ENCODE measurements at places on chromosomes 16 and 17. TPM values are rescaled to one million over a fixed set of nuclear protein-coding genes. Genes with fewer than 3 reads are reported as not detected.

GRCh38 chr17:50328363-50329325 is 17.3 kb upstream of the XYLT2 start:
- no peak for DNase-seq

- no peak for DNase-seq
Observed at GRCh38 chr16:17773698-17774101, 302.9 kb upstream of the XYLT1 start.

- DNase-seq = no peak
Observed at GRCh38 chr16:81094771-81095251, 1.4 kb downstream of the GCSH start.

- DNase-seq = no peak
Observed at GRCh38 chr16:53686710-53687109, 16.9 kb downstream of the RPGRIP1L start.

GRCh38 chr16:66263973-66264310 is 102.5 kb upstream of the CDH5 start:
- DNase-seq = no peak

- DNase-seq = no peak
Observed at GRCh38 chr16:14018851-14019250, 52.3 kb upstream of the MRTFB start.

GRCh38 chr17:69434164-69434579 is 19.7 kb downstream of the MAP2K6 start:
- no peak for DNase-seq

DNA sequence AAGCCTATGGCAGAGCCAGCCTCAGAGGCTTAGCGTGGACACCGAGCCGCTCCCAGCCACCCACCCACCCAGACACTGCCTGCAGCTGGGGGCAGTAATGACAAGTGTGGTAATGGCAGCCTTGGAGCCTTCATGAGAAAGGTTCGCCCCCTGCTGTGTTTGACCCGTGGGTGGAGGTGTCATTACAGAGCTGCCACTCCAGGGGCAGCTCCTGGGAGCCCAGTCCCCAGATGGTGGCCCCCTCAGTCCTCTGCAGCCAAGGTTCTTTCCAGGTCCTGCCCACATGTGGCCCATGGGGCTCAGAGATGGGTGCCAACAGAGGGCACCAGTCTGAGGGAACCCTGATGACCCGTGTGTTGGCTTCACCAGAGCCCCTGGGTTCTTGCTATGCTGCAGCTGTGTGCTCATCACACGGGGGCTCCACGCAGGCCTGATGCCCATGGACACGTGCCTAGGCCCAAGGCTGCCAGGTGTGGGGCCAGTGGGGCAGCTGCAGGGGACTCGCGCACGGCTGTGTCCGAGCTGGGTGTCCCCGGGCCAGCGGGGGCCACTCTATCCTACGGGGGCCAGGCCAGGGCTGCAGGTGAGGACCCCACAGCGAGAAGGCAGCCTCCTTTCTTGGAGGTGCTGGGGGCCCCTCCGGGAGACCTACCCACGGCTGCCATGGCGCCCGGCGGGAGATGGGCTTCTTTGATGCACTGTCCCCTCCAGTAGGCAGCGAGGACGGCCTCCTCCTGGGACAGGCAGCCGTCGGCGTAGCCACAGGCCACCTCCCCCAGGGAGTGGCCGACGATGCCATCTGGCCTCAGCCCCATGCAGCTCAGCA is 8.1 kb downstream of the FASN start:
- DNase-seq = no peak

Gene TBC1D3L
- polyA plus RNA-seq = 40.0 TPM

Gene KRTAP4-5
- polyA plus RNA-seq = not detected

Gene NOG
- 1.9 TPM for polyA plus RNA-seq

Measured in left renal cortex interstitium (tissue), 4 donors.